ENCODE measurements at places on chromosomes 6 and 20. TPM values are rescaled to one million over a fixed set of nuclear protein-coding genes. Genes with fewer than 3 reads are reported as not detected.

TGM3 gene
- total RNA-seq = not detected

GJA10 gene
- not detected for total RNA-seq

HAO1 gene
- total RNA-seq = not detected

ROMO1 gene
- 323 TPM for total RNA-seq

MDFI gene
- 0.81 TPM for total RNA-seq

BCAS1 gene
- 0.75 TPM for total RNA-seq

TXNDC5 gene
- 153 TPM for total RNA-seq

FAM83C gene
- total RNA-seq = not detected

GCNT2 gene
- 9.8 TPM for total RNA-seq

STMND1 gene
- not detected for total RNA-seq

SLC25A27 gene
- total RNA-seq = 1.0 TPM

PSMB9 gene
- total RNA-seq = 16.8 TPM

GPLD1 gene
- total RNA-seq = 1.1 TPM

ID4 gene
- total RNA-seq = 2.4 TPM

MYL9 gene
- total RNA-seq = 20.7 TPM

MOG gene
- not detected for total RNA-seq

PLCG1 gene
- 34.5 TPM for total RNA-seq

ARID1B gene
- 17.9 TPM for total RNA-seq

EPPIN gene
- total RNA-seq = not detected

TPBG gene
- total RNA-seq = 54.1 TPM

HLA-DPA1 gene
- 0.10 TPM for total RNA-seq

BMP2 gene
- 0.58 TPM for total RNA-seq

AIG1 gene
- 25.3 TPM for total RNA-seq

SLC35B2 gene
- total RNA-seq = 61.6 TPM

All from A549 treated with DMSO at 1 μM for 4 hours (cell line).